Activated T-helper 1 cell treated with anti-CD3 and anti-CD28 coated beads, Interleukin-2, amount 50 U/mL, for 16 hours (primary cell): ENCODE measurements at places on chromosomes 3 and 15.

DNA sequence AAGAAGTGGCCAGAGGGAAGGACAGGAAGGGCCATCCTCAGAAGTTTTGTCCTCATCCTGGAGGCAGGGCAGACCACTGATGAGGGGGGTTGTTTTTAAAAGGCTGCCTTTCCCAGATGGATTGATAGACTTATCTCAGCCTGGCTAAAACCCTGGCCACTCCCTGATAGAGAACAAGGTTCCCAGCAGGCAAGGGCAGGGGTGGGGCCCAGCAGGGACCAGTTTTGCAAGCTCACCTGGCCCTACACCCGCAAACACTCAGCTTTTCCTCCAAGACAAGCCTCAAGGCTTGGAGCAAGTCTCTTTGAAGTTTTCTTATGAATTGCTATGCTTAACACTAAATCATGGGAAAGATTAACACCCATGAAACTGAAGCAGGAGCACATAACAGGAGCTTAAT is 9.1 kb downstream of the LIPC start:
- no peak for DNase-seq

GRCh38 chr15:28886431-28887338 is 911 bp downstream of the APBA2 start:
- no peak for DNase-seq

GRCh38 chr3:34882764-34883163 is 756.6 kb upstream of the ARPP21 start:
- DNase-seq, result no peak

GRCh38 chr3:50422153-50422552 is 62.8 kb upstream of the TMEM115 start:
- no peak for DNase-seq

DNA sequence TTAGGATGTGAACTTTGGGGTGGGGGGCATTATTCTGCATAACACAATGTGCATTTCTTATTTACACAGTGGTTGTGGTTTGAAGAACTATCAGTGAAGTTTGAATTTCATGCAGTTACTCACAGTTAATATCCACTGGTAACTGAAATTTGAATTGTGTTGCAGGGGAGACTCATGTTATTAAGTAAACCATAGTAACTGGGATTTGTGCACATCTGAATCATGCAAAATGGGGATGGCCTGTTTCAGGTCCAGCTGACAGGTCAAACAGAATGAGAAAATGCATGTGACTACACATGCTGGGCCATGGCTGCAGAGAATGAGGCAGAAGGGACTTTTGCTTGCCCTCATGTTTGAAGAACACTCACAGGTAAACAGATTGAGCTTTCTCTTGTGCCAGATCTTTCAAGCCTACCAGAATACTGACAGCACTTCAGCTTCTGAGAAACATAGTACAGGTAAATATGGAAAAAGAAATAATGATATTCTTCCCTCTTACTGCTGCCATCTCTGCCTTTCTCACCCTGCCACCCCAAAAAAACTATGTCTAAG is 115.0 kb downstream of the POLQ start:
- DNase-seq, result no peak

DNA sequence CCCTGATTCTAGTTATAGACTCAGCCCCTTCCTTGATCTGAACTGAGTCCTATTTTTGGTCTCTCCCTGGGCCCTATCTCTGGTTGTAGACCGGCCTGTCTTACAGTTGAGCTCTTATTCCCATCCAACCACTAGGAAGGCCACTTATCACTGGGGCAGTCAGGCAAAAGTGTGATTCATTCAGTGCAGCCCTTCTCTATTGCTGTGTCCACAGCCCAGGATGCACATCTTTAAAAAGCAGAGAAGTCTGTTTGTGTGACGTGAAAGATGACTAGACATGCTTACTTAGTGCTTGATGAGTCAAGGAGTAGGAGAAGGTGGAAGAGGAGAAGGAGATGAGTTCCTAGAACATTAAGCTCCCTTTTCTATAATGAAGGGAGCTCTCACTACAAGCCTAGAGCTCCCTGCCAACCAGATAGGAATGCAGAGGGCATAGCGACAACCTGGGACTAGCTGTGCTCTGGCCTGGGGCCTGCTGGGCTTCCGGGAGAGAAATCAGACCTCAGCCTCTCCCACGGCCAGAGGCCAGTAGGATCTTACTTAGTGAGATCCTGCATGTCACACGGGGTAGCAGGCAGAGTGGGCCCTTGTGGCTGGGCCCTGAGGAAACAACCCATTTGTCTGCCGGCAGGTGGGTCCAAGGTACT is 25.7 kb downstream of the INSYN1 start:
- no peak for DNase-seq

GRCh38 chr3:151391720-151392119 is 7.2 kb upstream of the P2RY12 start:
- no peak for DNase-seq

DNA sequence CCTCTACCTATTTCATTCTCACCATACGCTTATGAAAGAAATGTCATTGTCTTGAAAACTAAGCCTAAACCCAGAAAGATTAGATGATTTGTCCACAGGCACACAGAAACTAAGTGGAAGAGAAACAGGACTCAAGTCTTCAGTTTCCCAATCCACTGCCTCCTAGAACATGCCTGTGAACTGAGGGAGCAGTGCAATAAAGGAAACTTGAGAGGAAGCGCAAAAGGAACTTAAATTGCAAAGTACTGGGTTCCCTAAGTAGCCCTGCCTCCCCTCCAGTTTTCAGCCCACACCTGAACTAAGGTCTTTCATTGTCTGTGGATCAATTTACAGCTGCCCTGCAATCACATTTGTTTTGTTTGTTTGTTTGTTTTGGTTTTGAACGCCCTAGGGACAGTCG is 56.7 kb upstream of the TSEN2 start:
- no peak for DNase-seq

- no peak for DNase-seq
Measured at GRCh38 chr3:141063831-141064230, 12.7 kb downstream of the SPSB4 start.

DNA sequence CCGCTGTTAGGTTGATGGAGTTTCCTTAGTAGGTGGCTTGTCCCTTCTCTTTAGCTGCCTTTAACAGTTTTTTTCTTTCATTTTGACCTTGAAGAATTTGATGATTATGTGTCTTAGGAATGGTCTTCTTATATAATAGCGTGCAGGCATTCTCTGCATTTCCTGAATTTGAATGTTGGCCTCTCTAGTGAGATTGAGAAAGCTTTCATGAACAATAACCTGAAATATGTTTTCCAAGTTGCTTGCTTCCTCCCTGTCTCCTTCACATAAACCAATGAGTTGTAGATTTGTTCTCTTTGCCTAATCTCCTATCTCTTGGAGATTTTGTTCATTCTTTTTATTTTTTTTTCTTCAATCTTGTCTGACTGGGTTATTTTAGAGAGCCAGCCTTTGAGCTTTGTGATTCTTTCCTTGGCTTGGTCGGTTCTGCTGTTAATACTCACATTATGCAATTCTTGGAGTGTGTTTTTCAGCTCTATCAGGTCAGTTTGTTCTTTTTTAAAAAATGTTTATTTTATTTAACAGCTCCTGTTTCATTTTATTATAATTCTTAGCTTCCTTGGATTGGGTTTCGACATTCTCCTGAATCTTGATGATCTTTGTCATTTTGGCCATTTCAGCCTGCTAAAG is 627.9 kb downstream of the SI start:
- DNase-seq, result no peak

DNA sequence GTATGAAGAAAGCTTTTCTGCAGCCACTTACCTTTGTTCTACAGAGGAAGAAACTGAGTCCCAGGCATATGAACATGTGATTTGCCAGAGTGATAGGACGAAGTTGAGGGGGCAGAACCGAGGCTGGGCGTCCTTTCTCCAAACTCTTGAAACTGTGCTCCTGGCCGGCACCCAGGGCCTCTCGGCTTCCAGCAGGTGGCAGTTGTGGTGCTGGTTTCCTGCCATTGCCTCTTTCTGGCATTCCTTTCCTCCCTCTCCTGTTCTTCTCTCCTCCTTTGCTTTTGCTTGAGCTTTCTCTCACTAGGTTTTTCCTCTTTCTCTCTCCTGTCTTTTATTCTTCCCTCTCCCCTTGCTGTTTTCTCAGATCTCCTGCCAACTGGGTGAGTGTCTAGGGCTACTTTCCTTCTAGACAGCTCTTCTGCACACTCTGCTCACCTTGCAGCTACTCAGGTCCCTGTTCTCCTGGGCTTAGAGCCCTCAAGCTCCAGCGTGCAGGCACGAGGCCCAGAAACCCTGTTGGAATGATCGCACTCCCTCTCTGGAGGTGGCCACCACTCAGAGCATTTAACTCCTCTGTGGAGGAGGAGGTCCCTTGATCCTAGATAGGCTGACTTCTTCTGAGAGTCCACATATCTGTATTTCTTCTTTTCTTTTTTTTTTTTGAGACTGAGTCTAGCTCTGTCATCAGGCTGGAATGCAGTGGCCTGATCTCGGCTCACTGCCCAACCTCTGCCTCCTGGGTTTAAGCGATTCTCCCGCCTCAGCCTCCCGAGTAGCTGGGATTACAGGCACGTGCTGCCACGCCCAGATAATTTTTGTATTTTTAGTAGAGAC is 26.2 kb downstream of the TRAK1 start:
- no peak for DNase-seq

DNA sequence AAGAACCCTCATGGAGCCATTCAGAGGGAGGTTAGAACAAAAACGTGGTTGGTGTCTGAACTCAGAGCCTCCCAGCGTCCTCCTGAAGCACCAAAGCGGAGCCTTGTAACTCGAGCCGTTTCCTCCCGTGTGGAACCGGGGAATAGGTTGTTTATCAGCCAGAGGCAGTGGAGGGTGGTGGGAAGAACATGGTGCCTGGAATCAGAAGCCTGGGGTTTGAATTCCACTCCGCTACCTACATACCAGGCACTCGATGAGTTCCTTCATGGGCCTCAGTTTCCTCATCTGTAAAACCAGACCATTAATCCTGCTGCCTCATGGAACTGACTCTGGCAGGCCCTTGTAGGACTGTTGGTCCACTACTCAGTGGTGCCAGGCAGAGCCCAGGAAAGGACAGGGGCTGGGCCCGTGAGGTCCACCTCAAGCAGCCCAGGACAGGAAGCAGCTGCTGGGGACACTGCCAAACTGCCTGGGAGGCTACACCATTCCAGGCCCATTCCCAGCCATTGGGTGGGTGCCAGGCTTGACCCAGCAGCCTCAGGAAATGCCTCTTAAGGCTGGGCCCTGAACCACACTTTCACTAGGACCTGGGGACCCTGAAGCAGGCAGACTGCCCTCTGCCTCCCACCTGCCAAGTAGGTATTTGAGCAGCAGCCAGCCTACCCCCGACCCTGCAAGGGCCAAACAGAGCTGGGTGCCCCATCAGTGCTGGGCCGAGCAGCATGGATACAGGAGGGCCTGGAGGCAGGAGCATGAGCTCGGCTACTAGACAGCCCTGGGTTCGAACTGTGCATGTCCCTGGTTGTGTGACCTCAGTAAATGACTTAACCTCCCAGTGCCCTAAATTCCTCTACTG is 33.4 kb downstream of the PRKCD start:
- no peak for DNase-seq
